ENCODE measurements at places on chromosomes 16 and 17.

DNA sequence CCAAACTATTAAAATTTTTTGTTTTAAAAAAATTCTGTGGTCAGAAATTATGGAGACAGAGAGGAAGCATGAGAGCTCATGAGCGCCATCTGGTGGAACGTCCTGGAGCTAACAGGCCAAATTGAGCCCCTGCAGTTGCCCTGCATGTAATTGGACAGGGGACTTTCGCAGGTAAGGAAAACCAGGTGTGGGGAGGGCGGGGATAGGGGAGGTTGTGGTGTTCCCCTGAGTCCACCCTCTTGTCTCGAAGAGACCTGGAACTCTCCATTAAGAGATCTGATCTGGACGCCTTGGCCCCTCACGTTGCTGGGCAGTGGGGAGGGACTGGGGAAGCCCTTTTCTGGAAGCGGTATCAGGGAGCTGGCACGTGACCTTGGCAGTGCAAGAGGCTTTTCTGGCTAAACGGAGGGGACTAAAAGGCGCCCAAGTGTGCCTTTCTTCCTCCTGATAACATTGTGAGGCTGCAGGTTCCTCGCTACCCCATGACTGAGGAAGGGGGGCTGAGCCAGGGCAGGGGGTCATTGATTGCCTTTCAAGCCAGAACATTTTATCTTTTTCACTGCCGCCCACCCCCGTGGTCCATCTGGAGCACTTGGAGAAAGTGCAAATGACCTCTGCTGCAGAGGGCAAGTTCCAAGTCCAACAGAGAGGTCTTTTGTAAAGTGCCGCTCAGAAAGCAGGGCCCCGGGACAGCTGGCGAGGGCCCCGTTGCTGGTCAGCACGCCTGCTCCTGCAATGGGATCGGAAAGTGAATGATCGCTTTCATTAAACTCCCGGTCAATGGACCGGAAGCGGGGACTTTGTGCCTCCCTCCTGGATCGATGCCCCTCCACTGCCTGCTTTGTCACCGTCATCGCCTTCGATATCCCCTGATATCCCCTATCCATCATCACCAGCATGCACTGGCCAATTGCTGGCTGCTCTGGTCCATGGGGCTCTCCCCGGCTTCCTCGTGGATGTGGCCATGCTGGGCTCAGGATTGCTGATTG, 18.4 kb downstream of the PDILT start:
- DNase-seq: peak; percentile 69

DNA sequence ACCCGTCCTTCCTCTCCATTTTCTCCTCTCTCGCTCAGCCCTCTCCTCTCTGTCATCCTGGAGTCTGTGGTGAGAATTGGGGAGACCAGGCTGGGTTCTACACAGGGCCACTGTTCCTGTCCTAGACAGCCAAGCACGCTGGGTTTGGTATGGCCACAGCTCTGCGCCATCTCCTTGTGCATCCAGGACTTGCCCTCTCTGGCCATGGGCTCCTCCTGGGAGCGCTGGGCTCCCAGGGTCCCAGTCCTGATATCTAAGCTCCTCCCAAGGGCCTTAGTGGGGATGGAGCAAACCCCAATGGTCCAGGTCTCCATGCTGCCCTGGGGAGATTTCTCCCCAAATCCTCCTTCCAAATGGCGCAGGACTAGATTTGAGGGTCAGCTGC, 27.2 kb upstream of the ITGA3 start:
- no peak for DNase-seq

- no peak for DNase-seq
Measured at GRCh38 chr16:54067322-54068065, 219.1 kb downstream of the IRX3 start.

- DNase-seq: no peak
Measured at GRCh38 chr17:39166437-39167335, 725 bp upstream of the ARL5C start.

- DNase-seq: no peak
Measured at GRCh38 chr17:79530361-79531105, 80.3 kb downstream of the RBFOX3 start.

GRCh38 chr17:31568121-31568520, 176.6 kb downstream of the RAB11FIP4 start:
- DNase-seq: no peak

GRCh38 chr17:18859256-18859655, 1.3 kb downstream of the PRPSAP2 start:
- DNase-seq: no peak

DNA sequence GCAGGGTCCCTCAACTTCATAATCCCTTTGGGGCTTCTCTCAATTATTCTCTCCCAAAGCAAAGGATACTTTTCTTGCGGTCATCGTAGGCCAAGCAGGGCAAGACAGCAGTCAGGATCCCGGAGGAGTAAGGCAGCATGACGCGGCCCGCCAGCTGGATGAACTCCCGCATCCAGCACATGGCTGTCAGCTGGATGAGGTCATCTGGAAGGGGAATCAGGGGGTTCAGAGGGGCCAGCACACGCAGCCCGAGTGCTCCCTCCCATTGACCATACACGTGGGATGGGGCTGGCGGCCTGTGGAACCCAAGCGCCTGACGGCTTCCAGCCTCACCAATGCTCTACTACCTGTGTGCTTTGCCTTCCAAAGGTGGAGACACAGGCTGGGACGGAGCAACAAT, 19.2 kb downstream of the VAC14 start:
- no peak for DNase-seq

DNA sequence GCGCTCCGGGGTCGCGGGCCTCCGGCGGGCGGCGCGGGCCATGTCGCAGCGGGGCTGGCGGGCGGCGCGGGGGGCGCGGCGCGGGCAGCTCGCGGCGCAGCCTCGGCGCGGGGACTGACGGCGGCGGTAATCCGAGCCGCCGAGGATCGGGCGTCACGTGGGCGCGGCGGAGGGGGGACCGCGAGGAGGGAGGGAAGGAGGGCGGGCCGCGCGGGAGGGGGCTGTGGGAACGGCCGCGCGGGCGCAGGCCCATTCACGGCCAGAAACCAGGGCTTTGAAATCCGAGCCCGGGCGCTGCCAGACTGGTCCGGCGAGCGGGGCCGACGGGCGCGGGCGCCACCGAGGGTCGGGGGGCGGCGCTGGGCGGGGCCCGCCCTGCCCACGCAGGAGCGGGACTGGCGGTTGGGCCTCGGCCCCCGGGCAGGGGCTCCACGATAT, at the start of gene MTSS2:
Gene MTSS2, minus strand, starts transcription at position 116 of the 438 bp plus-strand sequence. CDS start 262 bp downstream, outside the sequence.
- DNase-seq: no peak

GRCh38 chr17:82019690-82020571, 2.7 kb downstream of the CENPX start:
- DNase-seq: peak; percentile 87

DNA sequence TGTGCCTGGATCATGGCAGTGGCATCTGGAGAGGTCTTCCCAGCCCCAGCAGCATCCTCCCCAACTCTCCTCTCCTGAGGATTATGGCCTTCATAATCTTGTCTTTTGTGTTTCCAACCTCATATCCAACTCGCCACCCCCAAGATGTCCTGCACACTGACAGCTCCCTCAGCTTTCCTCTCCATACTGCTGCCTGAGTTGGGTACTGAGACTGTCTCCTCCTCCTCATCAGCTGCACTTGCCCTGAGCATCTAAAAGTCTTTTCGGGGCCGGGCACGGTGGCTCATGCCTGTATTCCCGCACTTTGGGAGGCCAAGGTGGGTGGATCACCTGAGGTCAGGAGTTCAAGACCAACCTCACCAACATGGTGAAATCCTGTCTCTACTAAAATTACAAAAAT, 2.0 kb downstream of the CD300LB start:
- DNase-seq: no peak

GRCh38 chr16:12293017-12293618, 316.6 kb downstream of the SNX29 start:
- no peak for DNase-seq

DNA sequence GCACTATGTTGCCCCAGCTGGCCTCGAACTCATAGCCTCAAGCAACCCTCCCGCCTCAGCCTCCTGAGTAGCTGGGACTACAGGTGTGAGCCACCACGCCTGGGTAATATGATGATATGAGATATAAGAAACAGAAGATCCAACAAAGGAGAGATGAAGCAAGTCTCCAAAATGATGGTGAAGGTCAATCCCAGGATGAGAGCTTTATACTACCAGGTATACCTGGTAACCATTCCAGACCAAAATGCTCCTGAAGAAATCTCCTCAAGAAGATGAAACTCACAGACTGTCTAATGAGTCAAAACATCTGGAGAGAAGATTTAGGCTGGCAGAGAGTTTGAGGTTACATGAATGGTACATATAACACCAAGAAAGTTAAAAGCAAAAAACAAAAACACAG, 24.5 kb downstream of the INTS2 start:
- DNase-seq: no peak

GRCh38 chr17:16933317-16934132, 38.4 kb downstream of the TNFRSF13B start:
- no peak for DNase-seq

DNA sequence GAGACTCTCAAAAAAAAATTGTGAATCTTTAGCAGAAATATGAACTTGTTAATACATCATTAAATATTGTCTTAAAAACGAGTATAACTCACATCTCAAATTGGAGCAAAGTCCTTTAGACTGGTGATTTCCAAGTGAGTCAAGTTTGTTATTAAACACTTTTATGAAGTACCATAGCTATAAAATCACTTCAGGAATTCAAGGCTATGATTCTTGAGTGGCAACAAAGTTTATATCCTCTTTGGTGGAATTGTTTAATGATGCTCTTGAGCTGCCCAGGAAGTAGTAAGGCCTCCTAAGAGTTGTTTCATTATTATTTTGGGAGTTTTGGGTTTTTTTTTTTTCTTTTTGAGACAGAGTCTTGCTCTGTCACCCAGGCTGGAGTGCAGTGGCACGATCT, 16.7 kb upstream of the BLMH start:
- DNase-seq: no peak

GRCh38 chr17:1703063-1703462, 7.1 kb downstream of the TLCD2 start:
- no peak for DNase-seq

GRCh38 chr17:75636381-75637142, 3.3 kb downstream of the SMIM5 start:
- no peak for DNase-seq

- no peak for DNase-seq
Measured at GRCh38 chr17:44167181-44167861, 3.2 kb upstream of the ASB16 start.

DNA sequence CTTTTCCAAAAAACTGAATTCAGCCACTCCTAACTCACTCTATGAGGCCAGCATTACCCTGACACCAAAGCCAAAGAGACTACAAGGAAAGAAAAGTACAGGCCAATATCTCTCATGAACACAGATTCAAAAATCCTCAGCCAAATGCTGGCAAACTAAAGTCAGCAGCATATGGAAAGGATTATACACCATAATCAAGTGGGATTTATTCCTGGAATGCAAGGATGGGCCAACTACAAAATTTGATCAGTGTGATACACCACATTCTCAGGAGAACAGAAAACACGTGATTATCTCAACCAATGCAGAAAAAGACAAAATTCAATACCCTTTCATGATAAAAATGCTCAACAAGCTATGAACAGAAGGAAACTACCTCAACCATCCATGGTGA, 7.7 kb upstream of the AATK start:
- DNase-seq: no peak

DNA sequence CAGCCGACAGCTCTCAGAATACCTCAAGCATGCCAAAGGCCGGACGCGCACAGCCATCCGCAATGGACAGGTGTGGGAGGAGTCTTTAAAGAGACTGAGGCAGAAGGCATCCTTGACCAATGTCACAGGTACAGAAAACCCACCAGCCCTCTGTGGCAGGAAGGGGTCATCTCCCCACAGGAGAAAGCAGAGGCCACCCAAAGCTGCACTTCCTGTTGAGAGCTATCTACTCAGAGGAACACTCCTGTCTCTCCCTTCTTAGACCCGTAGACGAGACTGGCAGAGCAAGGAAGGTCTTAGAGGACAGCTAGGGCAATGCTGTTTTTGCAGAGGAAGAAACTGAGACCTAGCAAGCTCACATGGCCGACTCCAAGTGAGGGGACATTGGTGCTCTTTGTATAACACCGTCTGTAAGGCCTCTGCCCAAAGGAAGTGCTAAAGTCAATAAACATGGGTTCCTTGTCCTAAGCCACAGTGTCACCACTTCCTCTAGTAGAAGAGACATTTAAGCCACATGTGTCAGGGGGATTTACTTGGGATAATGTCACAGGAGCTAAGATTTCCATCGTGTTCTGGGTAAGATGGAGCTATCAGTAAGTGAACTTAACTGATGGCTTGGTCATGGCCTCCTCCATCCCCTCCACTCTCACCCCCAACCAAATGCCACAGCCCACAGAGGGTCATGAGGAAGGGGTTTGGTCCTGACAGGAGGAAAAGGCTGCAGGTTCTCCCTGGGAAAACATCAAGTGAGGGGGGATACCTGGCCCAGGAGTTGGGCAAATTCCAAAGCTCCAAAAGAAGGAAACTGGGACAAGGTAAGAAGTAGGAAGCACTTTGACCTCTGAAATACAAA, 9.4 kb downstream of the LPO start:
- DNase-seq: no peak

GRCh38 chr17:27856676-27857432, 36.3 kb downstream of the LYRM9 start:
- DNase-seq: no peak

GRCh38 chr16:2698965-2699750, 16.8 kb downstream of the KCTD5 start:
- DNase-seq: no peak

GRCh38 chr17:59508999-59509625, 56.3 kb upstream of the DHX40 start:
- no peak for DNase-seq
